ENCODE measurements at places on chromosomes 16 and 17.

- DNase-seq: no peak
Measured at GRCh38 chr17:40475234-40475908, 26.1 kb downstream of the TNS4 start.

- no peak for DNase-seq
Measured at GRCh38 chr16:30592871-30593270, 7.4 kb upstream of the ZNF785 start.

DNA sequence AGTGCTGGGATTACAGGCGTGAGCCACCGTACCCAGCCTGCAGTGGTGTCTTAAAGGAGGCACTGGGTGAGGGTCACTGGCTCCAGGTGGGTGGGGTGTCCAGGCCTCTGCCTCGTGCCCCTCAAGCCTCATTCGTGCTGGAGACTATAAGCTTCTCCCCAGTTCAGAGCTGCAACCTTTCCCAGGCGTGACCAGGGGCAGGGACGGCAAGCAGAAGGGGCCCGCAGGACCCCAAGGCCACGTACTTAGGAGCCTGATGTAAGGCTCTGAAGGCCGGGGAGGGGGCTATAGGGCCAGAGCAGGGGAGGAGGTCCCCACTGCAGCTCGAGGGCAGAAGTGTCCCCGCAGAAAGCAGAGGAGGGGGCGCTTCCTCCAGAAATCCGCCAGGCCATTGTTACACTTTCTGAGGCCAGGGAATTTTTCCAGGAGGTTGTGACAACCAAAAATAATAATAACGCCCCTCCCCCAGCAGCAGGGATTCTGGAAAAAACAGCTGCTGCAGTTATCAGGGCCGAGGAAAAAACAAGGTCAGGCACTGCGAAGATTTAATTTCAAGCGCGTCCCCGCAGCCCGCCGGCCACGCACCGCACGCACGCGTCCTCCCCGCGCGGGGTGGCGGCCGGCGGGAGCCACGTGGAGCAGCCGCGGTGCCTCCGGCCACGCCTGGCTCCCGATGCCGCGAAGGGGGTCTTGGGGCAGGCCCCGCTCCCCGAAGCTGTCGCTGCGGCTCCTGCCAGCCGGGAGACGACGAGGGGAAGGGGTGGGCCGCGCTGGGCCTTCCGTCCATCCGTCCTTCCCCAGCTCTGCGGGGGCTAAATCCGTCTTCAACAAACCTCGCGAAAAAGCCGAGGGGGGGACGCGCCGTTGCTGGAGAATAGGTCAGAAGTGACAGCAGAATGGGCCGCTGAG, 45.8 kb upstream of the SLC38A10 start:
- DNase-seq: no peak

- DNase-seq: no peak
Measured at GRCh38 chr16:49670627-49671026, 185.3 kb downstream of the ZNF423 start.
